Putamen (tissue), 1 donor: ENCODE measurements at places on chromosomes 4 and X.
A peak's percentile ranks its signal among the peaks of the same experiment; 100 is the strongest.

- no peak for DNase-seq
Measured at GRCh38 chr4:123783151-123783790, 386.7 kb downstream of the SPRY1 start.

GRCh38 chr4:129345609-129346008 is 249.7 kb downstream of the C4orf33 start:
- no peak for DNase-seq

GRCh38 chr4:1726146-1726934 is 5.0 kb downstream of the TACC3 start:
- DNase-seq: peak; percentile 84

GRCh38 chr4:171017593-171017992 is 795.6 kb upstream of the GALNTL6 start:
- no peak for DNase-seq

DNA sequence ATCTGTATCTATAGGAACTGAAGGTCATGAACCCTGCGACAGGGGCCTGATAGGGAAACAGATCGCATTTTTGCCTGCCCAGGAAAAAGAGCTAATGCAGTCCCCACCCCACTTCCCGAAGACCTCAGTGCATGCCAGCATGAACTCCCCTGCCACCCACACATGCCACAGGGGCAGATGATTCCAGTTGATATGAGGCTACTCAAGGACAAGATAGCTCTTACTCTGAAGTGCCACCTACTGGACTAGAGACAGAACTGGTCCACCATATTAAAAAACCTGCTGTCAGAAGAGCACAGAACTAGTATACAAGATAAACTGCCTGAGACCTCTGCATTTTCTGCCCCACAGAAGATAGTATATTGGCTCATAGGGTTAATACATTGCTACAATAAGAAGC is 68.0 kb downstream of the YIPF7 start:
- no peak for DNase-seq

DNA sequence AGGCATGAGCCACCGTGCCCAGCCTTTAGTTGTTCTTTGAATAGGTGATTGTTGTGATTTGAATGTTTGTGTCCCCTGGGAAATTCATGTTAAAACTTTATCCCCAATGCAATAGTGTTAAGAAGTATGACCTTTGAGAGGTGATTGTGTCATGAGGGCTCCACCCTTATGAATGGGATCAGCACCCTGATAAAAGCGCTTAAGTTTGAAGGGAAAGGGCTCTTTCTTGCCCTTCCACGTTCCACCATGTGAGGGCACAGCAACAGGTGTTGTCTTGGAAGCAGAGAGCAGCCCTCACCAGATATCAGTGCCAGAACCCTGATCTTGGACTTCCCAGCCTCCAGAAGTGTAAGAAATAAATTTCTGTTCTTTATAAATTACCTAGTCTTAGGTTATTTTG is 33.7 kb upstream of the RP2 start:
- DNase-seq: no peak

DNA sequence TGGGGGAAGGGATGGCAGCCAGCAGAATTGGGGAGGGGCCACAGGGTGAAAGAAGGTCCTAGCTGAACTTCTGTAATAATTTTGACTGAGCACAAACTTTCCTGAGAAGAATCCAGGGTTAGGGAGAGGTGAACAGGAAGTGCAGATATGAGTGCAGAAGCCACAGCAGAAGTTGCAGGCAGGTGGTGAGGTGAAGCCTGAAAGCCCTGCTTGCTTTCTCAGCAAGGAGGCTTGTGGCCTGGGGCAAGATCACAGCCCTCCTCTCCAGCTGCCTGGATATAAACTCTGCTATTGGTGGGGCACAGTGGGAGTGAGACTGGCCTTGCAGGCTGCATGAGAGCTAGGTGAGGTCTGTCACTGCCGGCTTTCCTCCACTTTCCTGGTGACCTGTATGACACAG is 44.1 kb upstream of the UPRT start:
- no peak for DNase-seq

GRCh38 chr4:97923096-97923495 is 220.2 kb downstream of the STPG2 start:
- no peak for DNase-seq

GRCh38 chrX:50638123-50638522 is 167.5 kb upstream of the DGKK start:
- DNase-seq: no peak

DNA sequence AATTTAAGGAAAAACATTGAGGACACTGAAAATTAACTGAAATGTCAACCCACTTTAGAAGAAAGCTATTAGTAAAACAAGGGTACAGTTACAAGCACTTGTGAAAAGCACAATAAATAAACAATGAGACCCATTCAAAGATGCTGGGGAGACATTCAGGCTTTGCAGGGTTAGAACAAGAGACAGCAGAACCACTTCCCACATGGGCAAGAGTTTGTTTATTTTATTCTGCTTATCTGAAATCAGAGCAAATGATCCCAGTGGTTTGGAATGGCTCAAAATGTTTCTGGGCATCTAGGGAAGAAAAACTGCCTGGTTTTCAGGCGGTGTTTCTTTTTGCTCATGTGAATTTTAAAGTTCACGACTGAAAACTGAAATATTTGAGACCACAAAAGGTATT is 42.4 kb downstream of the PPP3CA start:
- peak; percentile 68 for DNase-seq

DNA sequence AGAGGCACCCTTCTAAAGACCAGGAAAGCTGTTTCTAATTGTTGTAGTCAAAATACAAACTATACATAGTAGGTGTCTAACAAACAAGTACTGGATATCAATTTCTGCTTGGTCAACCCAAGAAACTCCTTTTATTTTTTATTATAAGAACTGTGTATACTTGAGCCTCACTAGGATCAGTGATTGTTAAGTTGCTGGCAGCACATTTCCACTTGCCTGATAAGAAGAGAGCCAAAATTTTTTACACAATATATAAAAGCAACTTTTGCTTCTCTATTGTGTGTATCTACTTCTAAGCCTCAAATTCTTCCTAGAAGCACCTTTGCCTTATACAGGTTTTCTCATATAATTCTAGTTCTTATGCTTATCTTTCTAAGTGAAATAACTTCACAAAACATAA is 703.0 kb upstream of the EPHA5 start:
- DNase-seq: no peak

DNA sequence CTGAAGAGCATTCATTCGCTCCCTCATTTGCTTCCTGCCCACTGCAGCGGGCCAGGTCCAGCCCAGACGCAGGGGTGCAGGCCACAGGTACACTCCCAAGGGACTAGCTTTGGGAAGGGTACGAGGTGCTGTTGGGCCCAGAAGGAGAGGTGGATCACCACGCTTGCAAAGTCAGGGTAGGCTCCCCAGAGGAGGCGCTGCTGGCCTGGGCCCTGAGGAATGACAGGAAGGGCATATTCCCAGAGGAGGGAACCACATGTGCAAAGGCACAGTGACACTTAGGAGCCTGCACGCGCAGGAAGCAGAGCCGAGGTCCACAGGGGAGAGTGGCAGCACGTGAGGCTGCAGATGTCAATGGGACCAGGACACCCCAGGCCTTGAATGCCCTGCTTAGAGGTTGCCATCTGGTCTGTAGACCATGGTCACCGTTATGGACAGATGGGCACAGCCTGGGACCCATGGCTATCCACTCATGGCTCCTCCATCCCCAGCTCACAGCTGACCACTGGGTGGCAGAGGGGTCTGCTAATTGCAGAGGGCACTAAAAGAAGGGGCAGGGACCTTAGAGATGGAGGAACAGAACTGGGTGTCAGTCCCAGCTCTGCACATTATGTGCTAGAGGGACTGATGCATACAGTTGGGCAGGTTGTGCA is 7.9 kb downstream of the HTRA3 start:
- no peak for DNase-seq

DNA sequence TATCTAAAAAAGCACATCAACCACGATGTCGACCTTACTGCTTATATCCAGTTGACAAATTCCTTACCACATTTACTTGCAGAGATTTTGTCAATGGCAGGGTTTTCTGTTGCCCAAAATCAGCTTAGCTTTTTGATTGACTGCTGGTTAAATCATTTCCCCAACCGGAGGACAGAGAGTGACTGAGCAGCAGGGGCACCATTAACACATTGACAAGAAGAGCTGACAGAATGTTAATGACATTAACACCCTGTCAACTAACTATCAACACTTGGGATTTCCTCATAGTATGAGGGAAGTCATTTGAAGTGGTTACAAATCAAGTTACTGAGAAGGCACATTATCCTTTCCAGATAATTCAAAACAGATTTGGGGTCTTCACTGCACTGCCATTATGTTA is 368.4 kb downstream of the RPA4 start:
- no peak for DNase-seq

DNA sequence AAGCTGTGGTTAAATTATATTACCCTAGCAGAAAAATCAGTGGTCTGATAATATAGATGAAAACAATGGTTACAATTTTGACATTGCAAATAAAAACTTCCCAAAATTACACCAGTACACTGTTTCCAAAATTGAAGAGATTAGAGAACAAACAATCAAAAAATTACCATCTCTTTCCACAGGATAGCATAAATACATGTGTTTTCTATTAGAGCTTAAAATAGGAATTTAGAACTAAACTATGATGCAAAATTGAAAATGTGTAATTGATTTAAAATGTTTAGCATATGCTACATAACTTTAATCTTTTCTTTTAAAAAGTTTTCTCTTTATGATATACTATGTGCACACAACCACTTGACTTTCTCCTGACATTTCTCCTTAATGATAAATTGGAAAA is 6.7 kb downstream of the EDNRA start:
- no peak for DNase-seq

DNA sequence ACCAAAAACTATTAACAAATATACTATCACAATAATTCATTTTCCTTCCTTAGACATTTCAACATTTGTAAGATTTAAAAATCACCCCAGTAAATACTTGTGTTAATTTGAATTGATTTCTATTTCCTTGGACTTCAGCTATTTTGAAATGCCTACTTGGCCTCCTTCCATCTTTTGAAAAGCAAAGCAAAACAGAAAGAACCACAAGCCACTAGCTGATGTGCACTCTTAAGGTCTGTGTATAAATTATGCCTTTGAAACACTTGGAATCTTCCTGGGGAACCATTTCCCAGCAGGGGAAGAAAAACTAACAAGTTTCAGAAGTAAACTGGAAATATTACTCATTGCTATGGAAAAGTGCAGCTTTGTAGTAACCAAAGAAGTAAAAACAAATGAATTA is 139.8 kb downstream of the CLCN4 start:
- no peak for DNase-seq

GRCh38 chr4:55386073-55386472 is 9.7 kb upstream of the TMEM165 start:
- DNase-seq: no peak

DNA sequence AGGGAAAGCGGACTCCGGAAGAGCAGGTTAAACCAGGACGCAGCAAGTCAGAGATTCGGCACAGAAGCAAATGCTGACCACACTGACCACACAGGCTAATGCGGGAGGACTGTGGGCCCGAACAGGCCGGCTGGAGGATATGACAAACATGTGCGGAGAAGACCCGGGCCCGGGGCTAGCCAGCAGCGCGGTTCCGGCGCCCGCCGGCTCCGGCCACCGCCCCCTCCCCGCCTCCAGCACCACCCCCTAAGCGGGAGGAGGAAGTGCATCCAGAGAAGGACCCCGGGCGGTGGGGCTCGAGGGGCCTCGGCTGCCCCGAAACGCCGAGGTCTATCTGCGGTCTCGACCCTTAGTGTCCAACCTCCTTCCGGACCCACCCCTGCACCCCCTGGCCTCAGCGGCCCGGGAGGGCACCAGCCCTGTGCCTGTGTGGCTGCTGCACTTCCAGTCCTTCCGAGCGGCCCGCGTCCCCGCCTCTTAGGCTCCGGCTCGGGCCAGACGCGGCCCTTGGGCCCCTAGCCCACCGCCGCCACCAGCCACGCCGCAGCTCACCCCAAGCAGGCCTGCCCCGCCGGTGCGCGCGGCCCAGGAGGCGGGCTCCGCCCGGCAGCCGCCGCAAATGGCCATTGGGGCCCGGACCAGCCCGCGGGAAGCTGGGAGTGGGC is 2.1 kb downstream of the ELOVL6 start:
- peak; percentile 49 for DNase-seq

DNA sequence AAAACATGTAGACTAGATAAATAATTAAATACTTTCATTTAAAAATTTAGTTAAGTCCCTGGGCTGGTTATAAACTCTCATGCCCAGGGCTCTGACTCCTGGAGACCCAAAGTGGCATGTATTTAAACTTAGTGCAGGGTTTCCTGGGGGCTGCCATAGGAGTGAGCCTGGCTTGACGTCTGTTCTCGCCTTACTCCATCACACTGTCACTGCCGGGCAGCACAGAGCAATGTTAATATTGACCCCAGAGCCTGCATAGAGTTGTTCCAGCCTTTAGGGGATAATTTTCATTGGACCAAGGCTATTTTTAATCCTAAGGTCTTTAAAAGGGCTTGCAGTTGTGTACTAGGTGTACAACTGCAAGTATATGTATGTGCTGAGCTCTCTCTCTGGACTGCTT is 31.2 kb downstream of the KIAA0232 start:
- no peak for DNase-seq

GRCh38 chr4:67988991-67989390 is 25.7 kb upstream of the TMPRSS11A start:
- DNase-seq: no peak

DNA sequence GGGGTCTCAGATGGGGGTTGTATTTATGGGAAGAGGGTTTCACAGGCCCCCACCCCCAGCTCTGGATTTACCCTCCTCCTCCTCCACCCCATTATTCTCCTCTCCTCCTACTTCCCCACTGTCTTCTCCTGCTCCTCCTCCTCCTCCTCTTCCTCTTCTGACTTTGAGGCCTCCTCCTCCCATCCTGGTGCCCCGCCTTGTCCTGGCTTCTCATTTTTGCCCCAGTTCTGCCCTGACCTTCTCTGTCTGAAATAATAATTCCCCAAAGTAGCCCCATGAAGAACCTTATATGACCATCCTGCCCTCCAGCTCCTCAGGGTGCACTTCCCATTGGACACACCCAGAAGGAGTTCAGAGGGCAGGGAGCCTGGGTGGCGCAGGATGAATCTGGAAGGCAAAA is 351.4 kb upstream of the GATB start:
- DNase-seq: no peak

DNA sequence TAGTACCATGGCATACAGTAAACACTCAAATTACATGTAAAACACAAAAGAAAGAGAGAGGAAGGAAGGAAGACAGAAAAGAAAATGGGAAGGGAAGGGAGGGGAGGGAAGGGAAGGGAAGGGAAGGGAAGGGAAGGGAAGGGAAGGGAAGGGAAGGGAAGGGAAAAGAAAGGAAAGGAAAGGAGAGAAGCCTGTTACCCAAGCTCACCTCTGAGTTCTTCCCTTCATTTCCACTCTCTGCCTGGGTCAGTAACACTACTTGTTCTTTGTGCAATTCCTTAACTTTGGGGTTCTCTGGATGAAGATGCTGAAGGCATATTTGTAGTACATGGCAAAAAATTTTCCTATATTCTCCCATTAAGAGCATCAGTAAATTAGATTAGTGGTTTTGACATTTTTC is 241.0 kb downstream of the RAB28 start:
- DNase-seq: no peak

GRCh38 chr4:7831330-7831729 is 108.3 kb downstream of the AFAP1 start:
- DNase-seq: no peak

GRCh38 chrX:69133921-69134542 is 31.2 kb downstream of the PJA1 start:
- no peak for DNase-seq
